ENCODE measurements at places on chromosomes 4 and X. TPM values are rescaled to one million over a fixed set of nuclear protein-coding genes. Genes with fewer than 3 reads are reported as not detected.

The VCX3A gene
- not detected for total RNA-seq

The SPANXD gene
- not detected for total RNA-seq

The P2RY4 gene
- not detected for total RNA-seq

The OTUD6A gene
- not detected for total RNA-seq

The ADH5 gene
- total RNA-seq, result 108 TPM

The KDR gene
- 200 TPM for total RNA-seq

The COQ2 gene
- 29.8 TPM for total RNA-seq

The NEIL3 gene
- 8.1 TPM for total RNA-seq

The IL13RA1 gene
- 47.9 TPM for total RNA-seq

The FGG gene
- not detected for total RNA-seq

The CYP2U1 gene
- total RNA-seq, result 4.9 TPM

The SMARCA1 gene
- 31.9 TPM for total RNA-seq

The RBM10 gene
- 80.9 TPM for total RNA-seq

The AVPR2 gene
- total RNA-seq, result not detected

The PNMA6F gene
- total RNA-seq, result not detected

The C4orf33 gene
- 6.5 TPM for total RNA-seq

The NSG1 gene
- total RNA-seq, result 33.4 TPM

The NKX6-1 gene
- not detected for total RNA-seq

The PTTG2 gene
- not detected for total RNA-seq

The SPATA18 gene
- total RNA-seq, result 14.1 TPM

The CXCL1 gene
- 53.3 TPM for total RNA-seq

The CSAG1 gene
- not detected for total RNA-seq

The SLC4A4 gene
- 0.20 TPM for total RNA-seq

The CT45A10 gene
- not detected for total RNA-seq
